ENCODE measurements at places on chromosomes 5 and 9.

DNA sequence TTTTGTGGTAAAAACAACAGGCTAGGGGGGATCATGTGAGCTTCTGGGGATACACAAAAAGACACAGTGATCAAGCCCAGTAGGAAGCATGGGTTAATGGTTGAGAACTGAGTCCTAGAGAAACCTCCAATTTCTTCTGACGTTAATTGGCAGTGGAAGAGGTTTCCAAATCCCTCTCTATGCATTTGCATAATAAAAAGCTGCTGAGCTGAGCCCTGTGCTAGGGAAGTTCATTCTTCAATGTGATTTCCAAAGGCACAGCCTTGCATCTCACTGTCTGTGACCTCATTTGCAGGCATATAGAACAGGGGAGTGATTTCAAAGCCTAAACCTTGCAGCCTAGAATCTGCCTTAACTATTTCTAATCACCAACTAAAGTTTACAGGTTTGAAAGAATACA is 812 bp downstream of the DNAH5 start:
- DNase-seq = no peak

- DNase-seq = no peak
These were observed 56.5 kb downstream of the JAK2 start for GRCh38 chr9:5041390-5042115.

DNA sequence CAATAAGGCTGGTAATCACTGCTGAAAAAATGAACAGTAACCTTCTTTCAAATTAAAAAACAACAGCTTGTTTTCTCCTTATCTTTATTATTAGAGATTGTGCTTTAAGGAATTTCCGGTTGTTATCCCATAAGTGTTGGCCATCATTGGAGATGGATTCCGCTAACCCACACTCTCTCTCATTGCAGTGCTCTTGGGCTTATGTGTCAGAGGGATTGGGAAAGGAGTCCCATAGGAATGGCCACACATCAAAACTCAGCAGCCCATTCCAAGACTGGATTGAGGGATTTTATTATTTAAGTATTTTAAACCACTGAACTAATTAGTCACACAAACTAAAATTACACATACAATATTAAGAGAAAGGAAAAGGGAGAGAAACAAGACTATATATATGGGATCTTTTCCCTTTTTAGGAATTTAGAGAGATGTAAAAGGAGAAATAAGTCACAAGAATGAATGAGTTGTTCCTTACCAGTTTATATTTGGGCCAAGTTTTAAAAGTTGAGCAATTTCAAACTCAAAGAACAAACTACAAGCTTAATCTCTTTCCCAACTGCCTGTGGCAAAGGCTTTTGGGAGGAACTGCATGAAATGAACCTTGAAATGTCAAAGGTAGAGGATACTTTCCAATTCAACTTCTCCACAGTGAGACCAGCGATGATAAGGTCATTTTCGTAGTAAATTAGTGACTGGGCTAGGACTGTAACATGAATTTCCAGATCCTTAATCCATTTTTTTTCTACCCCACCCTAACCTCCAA is 2.4 kb downstream of the SPINK6 start:
- no peak for DNase-seq

DNA sequence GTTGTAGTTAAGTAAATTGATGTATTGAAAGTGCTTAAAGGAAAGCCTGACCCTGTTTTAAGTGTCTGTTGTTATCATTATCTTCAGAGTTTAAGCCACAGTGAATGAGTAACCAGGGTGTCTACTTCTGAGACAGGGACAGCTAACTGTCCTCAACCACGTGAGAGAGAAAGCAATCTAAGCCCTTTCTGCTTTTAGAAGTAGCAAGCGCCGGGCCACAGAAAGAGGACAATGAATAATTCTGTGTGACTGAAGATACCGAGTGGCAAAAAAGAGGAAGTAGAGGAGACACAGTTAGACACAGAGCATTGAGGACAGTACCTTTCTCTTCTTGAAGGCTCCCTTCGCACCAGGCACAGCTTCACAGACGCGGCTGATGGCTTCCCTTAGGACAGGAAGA is 86.3 kb downstream of the S1PR3 start:
- DNase-seq = no peak

DNA sequence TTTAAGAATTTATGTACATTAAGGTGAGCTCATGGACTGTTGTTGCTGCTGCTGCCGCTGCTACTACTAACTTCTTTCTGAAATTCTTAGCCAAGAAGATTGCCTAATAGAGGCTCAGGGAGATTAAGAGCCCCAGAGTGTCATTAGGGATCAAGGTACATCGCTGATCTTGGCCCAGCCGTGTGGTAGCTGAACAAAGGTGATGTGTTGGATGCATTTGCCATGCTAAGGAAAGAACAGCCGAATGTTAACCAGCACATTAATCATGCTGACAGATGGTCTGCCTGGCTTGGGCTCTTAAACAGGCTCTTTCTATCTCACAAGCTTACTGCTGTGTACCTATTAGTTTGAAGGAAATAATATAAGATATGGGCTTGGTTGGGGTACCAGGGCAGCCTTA is 137.1 kb downstream of the KCTD16 start:
- DNase-seq = no peak

GRCh38 chr5:120014535-120014934 is 385.2 kb downstream of the FAM170A start:
- DNase-seq = no peak

- peak; percentile 72 for DNase-seq
These were observed 998.8 kb downstream of the MAT2B start for GRCh38 chr5:164504141-164504772.

GRCh38 chr5:53063791-53064190 is 45.8 kb downstream of the MOCS2 start:
- DNase-seq = no peak

- DNase-seq = no peak
These were observed 122.6 kb downstream of the BOD1 start for GRCh38 chr5:173493846-173494245.

DNA sequence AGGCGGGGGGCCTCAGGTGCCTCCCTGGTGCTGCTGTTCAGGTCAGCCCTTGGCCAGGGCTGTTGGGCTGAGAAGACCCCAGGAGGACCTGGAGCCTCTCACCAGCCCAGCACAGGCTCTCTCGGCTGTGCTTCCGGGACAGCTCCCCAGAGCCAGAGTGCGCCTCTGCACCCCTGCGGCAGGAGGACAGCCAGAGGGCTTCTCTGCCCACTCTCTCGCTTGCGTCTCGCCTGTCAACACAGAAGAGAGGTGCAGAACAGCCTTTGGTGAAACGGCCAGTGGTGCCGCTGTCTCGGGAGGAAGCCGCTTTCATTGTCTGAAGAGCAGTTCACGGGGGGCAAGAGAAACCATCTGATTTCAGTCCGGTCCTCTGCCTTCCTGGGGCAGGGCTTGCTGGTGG is 3.8 kb upstream of the NACC2 start:
- no peak for DNase-seq

GRCh38 chr5:77029376-77029885 is 773 bp upstream of the AGGF1 start:
- no peak for DNase-seq

DNA sequence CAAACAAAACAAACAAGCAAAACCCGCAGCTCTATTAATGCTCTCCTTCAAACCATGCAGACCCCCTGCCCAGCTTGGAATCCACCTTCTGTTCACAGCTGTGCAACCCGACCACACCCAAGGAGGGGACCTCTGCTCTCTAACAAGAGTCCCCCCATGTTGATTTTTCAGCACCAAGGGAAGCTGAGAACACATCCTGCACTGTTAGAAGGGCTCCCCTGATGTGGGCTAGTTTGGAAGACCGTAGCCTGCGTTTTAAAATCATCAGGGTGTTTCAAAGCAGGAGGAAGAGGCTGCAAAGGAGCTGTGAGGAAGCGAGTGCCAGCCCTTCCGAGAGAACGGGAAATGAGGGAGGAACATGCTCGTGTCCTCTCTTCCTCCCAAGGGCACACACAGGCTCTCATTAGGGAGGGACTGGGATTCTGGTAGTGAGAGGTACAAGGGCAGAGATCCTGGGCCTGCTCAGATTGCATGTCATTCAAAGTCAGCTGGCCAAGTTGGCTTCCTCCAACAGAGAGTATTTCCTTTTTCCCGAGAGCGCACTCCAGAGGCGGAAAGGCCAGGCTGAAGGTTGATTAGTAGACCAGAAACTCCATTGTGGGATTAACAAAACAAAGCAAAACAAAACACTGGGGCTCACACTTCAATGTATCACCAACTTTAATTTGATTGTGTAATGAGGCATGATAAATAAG is 185.9 kb downstream of the SEMA6A start:
- no peak for DNase-seq

GRCh38 chr9:17484906-17485305 is 94.0 kb upstream of the SH3GL2 start:
- DNase-seq = no peak

DNA sequence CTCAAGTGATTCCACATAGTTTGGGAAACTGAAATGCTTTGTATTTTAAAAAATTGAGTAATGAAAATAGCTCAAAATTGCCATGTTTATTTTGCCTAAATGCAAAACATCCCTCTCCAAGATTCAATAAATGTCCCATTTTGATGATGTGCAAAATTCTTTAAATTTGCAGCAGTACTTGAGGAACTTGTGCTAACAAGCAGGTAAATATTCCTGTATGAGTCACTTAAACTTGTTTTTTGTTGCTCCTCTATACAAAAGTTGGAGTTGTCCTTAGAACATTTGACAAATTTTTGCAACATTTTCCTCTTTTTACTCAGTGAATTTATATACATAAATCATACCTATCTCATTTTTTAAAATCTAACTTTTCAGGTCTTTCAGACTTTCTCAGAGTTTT is 280.2 kb downstream of the CDH12 start:
- DNase-seq = no peak

DNA sequence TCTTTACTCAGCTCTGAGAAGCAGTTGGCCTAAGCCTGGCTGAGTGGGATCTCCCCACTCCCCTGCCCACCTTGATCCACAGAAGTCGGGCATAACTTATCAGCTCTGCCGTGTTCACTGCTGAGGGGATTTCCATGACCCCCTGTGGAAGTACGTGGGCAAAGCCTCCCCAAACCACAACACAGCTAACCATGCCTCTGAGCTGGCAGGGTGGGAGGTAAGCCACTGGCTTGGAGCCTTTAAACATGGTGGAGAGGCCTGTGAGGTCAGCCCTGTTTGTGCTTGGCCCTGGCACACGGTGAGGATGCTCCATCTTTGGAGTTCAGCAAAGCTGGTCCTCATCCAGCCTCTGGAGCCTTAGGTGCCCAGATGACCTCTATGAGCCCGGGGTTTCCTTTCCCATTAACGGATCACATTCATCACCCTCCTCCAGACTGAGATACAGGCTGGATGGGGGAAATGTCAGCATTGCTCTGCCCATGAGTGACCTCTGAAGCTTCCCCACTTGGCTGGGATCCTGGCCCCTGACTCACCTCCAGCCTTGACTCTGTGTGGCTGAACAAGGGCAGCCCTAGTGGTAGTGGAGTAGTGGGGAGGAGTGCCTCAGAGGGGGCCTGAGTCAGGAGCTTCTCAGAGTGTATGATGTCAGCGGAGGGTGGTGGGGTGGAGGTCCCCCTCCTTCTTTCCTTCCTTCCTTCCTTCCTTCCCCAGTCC is 6.2 kb downstream of the PDLIM4 start:
- peak; percentile 91 for DNase-seq

DNA sequence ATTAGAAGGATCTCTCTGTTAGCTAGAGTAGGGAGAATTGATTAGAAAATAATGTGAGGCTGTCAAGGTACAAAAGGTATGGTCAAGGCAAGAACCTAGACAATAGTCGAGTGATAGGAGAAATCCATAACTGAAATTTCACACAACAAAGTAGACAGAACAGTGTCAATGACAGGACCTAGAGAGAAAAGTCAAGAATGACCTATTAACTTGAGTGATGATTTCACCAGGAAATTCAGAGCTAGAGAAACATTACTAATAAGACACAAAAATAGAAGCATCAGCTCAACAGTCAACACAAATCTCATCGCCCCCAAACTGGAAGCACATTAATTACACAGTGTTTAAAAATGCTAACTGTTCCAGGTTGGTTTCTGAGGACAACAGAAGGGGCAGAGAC is 532.4 kb downstream of the CDH10 start:
- no peak for DNase-seq

Data from A172 (cell line).